ENCODE measurements at places on chromosomes 12 and 14. TPM values are rescaled to one million over a fixed set of nuclear protein-coding genes. Genes with fewer than 3 reads are reported as not detected.

- no peaks in the 10 kb centered on the region for H3K27me3 ChIP-seq
- no peak overlapping the region for H3K4me3 ChIP-seq
- no peak for DNase-seq
- peaks cover 24% of the 10 kb centered on the region for H3K4me1 ChIP-seq
- H3K36me3 ChIP-seq = no peaks in the 10 kb centered on the region
These were observed 27.5 kb upstream of the PTGR2 start for GRCh38 chr14:73824127-73824526.

GRCh38 chr12:3705354-3705675 is 47.6 kb downstream of the CRACR2A start:
- DNase-seq = no peak
- no peaks in the 10 kb centered on the region for H3K36me3 ChIP-seq
- H3K4me1 ChIP-seq = no peaks in the 10 kb centered on the region
- no peak overlapping the region for H3K4me3 ChIP-seq

GRCh38 chr12:23139026-23139425 is 514.1 kb downstream of the ETNK1 start:
- no peaks in the 10 kb centered on the region for H3K36me3 ChIP-seq
- H3K4me1 ChIP-seq = peaks cover 7% of the 10 kb centered on the region
- no peak overlapping the region for H3K27ac ChIP-seq
- H3K4me3 ChIP-seq = no peak overlapping the region

DNA sequence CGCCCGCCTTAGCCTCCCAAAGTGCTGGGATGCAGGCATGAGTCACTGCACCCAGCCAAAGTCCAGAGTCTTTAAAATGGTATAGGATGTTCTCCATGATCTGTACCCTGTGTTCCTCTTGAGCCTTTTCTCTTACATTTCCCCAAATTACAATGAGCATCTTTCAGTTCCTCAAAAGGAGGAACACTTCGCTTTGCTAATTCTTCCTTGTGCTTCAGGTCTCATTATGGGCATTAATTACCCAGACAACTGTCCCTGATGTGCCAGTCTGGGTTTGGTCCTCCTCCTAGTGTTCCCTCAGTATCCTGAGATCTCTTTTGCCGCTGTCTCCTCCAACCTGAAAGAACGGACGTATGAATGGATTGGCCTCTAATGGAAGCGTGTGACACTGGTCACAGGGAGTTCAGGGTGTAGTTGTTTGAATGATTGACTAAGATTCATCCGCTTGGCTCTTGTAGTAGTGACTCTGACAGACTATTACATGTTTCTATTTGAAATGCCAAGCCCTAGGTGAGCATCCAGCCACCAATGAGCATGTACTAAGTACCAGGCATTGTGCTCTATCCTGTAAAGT is 8.2 kb downstream of the PRKCH start:
- no peak overlapping the region for H3K27ac ChIP-seq
- peaks cover 3% of the 10 kb centered on the region for H3K27me3 ChIP-seq
- no peak for DNase-seq
- peaks cover 3% of the 10 kb centered on the region for H3K4me1 ChIP-seq
- no peak overlapping the region for H3K4me3 ChIP-seq

SMCO2 gene
- total RNA-seq = not detected

TSPAN19 gene
- not detected for total RNA-seq

CCDC177 gene
- total RNA-seq = not detected

CDK4 gene
- total RNA-seq = 137 TPM

Measured in osteocyte (in vitro differentiated cells).